ENCODE measurements at places on chromosomes 4 and X.

DNA sequence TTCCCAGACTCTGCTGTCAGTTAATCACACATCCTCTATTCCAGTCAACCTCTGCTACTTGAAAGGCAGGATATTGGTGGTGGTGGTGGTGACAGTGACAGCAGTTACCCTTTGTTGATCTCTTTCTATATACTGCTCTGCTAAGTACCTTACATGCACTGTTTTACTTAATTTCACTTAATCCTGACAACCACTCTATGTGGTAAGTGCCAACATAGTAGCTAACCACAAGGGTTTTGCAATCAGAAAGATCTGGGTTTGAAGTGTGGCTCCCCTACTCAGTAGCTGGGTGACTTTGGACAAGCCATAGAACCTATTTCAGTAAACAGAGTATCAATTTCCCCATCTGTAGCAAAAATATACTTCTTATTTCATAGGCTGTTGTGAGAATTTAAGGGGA lies 24.2 kb upstream of the F9 start:
- DNase-seq, result no peak

- no peak for DNase-seq
These were observed 12.4 kb downstream of the YIPF6 start for GRCh38 chrX:68511255-68511654.

- DNase-seq, result peak; percentile 73
These were observed 746 bp downstream of the REST start for GRCh38 chr4:56908206-56909085.

- no peak for DNase-seq
These were observed 307.4 kb downstream of the GRIA2 start for GRCh38 chr4:157527954-157528353.

DNA sequence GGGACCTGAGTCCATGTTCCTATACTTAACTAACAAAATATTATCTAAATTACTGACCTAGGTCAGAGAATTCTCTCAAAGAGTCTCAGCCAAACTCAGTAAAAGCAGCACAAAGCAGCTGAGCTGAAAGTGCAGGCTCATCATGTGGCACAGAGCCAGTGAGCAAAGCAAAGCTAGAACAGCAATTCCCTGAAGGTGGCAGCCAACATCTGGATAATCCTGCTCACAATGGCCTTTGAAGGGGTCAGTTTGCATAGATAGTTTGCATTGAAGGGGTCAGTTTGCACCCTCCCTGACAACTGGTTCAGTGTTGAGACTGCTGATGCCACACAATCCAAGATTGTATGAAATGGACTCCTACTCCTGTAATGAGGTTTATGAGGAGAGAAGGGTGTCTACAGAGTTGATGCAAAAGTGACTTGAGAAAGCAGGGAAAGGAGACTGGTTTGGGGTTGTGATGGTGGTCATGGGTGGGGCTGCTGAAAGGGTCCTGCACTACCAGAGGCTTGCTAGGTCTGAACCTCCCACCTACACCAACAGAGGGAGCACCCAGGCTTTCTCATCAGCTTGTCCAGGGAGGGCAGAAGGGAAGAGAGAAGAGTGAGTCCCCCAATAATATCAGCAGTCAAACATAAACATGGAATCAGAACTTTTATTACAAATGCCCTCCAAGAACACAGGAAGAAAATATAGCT lies 39.7 kb downstream of the TRIM61 start:
- DNase-seq, result no peak
